ENCODE measurements at places on chromosomes 7 and 10.

- no peak for DNase-seq
Observed at GRCh38 chr10:116451711-116452337, 24.2 kb downstream of the PNLIPRP3 start.

DNA sequence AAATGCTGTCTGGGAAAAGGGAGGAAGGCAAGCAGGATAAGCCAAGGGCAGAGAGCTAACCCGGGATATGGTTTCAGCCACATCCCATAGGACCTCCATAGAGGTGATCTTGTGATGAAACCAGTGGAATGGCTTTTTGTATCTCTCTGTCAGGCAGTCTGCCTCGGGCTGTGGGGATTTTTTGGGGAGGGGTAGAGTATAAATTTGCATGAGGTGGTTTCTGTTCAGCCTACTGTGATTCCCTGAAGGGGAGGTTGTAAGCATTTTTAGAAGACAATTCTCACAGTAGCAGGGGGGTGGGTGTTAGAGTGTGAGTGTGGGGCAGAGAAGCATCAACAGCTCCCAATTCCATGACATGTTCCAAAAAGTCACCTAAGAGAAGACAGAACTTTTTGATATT lies 11.8 kb downstream of the OR9A2 start:
- DNase-seq = no peak

DNA sequence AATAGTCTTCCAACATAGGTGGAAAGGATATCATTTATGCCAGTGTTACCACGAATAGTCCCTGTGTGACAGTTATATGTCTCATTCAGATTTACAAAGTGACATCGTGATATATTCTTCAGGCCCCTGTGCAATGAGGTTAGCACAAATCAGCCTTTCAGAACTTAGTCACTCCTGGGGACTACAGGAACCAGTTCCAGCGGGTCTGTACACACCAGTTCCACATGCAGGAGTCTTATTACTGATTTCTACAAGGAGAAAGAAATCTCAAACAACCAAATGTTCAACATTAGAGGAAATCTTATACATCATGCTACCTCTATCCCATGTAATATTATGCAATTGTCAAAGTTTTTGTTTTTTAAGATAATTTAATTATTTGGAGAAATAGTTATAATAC lies 4.4 kb upstream of the WDR91 start:
- no peak for DNase-seq

DNA sequence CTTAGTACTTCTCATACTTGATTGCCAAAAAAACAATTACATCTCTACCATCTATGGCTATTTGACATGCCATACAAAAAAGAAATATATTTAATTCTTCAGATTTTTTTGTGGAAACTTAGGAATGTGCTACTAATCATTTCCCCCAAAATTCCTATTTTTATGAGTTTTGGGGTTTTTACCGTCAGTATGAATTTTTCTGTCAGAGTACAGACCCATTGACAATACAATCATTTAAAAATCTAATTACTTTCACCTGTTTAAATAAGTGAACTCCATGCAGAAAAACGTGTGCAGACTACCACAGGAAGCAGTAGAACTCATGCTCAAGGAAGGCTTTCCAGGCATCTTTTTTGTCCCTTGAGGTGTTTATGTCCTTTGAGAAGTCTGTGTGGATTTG lies 48.8 kb upstream of the FOXP2 start:
- no peak for DNase-seq

Measured in spinal cord (tissue), 10 donors.